ENCODE measurements at places on chromosomes 4 and X.

DNA sequence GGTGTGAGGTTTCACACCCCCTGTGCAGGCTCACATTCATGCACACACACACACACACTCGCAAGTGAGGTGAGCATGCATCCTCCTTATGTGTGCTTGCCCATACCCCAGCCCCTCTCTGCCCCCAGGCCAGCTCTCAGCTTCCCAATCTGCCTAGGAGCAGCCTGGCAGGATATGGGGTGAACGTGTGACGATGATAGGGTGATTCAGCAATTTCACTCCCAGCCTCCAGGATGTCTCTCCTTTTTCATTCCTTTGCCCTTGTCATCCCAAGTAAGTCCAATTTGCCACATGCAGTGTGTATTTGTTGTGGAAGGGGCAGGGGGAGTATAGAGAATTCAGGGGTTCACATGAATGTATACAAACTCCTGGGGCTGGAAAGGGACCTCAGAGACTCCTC, 7.2 kb downstream of the STARD8 start:
- DNase-seq, result no peak

DNA sequence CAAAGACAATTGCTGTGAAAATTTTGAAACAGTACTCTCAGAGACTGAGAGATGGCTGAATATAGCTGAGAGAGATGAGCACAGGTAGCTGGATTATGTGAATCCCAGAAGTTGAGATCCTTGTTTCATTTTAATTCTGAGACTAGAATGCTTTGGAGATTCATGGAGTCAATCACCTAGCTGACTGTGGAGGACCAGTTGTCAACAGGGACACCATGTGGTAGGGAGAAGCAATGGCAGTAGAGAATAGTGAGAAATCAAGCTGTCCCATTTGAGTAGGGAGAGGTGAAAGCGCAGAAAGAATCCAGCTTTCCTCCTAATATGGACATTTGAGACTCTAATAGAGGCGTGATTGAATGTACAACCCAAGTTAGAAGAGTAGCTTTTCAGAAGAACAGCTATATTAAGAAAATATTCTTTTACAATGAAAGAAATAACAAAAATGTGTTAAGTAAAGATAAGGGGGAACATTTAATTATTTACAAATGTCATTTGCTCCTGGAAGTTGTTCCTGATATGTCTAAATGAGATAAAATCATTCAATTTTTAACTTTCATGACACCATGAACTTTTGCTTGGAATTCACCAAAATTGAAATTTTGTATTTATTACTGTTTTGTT, 30.3 kb upstream of the GLRB start:
- DNase-seq, result peak; percentile 70

- peak; percentile 84 for DNase-seq
Observed at GRCh38 chrX:69616457-69617203, 717 bp downstream of the EDA start.

- DNase-seq, result no peak
Observed at GRCh38 chrX:38516196-38516774, 45.1 kb upstream of the TSPAN7 start.

DNA sequence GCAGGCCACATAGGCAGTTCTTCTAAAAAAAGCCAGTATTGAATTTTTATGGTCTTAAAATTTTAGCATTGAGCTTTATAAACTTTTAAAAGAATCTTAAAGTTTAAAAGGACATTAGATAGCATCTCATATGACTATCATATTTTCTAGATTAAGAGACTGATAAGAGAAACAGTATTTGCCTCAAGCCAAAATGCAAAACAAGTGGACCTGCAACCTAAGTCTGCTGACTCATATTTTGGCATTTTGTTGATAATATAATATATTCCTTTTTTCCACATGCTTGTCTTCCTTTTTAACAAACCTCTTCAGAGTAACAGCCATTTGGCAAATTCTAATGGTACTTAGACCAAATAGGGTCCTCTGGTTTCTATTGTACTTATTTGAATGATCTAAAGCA, 328.5 kb upstream of the GALNTL6 start:
- no peak for DNase-seq

GRCh38 chr4:56186808-56187523, 200.3 kb downstream of the AASDH start:
- peak; percentile 5 for DNase-seq

GRCh38 chrX:86329174-86329573, 180.9 kb downstream of the DACH2 start:
- no peak for DNase-seq

DNA sequence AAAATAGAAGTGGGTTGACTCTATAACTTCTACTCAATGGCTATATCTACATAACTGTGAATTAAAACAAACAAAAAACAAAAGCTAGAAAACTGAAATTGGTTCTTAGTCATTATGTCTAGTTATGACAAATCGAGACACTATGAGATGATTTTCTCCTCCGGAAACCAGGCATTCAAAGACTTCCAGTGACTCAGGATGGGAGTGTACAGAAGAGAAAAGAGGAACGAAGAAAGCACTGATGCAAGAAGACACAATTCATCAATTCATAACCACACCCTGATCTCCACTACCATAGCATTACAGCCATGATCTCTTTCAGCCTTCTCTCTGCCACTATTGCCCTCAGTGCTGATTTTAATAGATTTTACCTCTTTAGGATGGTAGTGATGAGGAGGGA, 253.6 kb downstream of the CBLL2 start:
- no peak for DNase-seq

DNA sequence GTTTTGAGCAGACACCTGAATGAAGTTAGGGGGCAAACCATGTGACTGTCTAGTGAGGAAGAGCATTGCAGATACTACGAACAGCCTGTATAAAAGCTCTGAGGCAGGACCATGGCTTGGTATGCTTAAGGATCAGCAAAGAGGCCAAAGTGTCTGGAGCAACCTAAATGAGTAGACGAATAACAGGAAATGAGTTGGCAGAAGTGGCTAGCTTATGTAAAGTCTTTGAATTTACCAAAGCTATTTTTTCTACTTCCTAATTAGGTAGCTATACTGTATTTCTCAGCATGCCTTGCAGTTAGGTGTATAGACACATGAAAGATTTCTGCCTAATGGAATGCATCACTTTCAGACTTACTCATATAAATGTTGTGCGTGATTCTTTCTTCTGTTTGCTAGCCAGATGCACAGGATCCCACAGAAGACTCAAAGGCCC, 9.3 kb upstream of the GPRIN3 start:
- DNase-seq, result no peak

DNA sequence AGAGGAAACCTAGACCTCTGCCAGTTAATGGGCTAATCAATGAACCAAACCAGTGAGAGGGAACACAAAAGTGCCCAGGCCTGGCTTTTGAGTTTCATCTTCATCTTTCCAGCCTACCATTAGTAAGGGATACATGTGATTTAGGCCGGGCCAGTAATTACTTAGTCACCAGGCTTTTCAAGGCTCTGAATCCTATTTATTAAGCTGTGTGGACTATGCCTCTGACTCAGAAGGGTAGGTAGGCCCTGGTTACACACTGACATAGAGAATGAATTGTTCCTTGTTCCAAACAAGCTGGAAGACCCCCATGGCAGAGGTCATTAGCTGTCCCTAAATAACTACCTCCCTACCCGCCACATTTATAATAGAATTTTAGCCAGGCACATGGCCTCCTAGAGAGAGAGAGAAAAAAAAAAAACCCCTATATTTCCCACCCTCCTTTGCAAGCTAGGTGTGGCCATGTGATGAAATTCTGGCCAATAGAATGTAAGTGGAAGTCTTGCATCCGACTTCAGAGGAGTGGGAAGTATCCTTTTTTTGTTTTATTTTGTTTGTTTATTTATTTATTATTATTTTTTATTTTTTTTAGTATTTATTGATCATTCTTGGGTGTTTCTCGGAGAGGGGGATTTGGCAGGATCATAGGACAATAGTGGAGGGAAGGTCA, 112.3 kb upstream of the BCOR start:
- peak; percentile 61 for DNase-seq

GRCh38 chr4:153064571-153064970, 128.4 kb downstream of the FHDC1 start:
- DNase-seq, result peak; percentile 30

Measured in NCI-H82 (cell line).